ENCODE measurements at places on chromosomes 7 and 10. TPM values are rescaled to one million over a fixed set of nuclear protein-coding genes. Genes with fewer than 3 reads are reported as not detected.

- no peaks in the 10 kb centered on the region for H3K4me1 ChIP-seq
- H3K27ac ChIP-seq: no peak overlapping the region
- H3K4me3 ChIP-seq: no peak overlapping the region
- DNase-seq: no peak
These were observed 687.5 kb downstream of the GRID1 start for GRCh38 chr10:85679061-85679460.

DNA sequence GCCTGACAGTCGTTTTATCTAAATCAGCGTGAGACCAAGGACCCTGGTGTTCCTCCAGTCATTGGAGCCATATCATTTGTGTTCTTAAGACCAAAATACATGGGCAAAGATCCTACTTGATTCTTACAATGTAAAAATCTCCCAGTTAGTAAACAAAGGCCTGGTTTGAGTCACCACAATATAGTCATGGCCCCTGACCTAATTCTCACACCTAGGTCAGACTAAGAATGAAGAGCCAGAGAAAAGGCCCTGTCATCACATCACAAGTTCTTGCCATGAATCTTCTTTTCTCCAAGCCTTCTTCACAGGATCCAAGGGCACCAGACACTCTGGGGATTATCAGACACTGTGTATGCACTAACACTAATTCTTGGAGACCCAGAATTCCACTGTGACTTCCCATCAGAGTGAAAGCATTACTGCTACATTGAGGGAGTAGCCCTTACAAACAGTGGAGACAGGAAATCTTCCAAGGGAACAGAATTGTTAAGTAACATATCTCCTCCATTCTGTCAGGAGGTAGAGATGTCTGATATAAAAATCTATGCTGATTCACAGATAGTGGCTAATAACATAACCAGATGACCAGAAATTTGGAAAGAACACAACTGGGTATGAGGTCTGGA lies 7.6 kb upstream of the ERVW-1 start:
- no peak overlapping the region for H3K4me3 ChIP-seq
- H3K36me3 ChIP-seq: peaks cover 11% of the 10 kb centered on the region
- H3K4me1 ChIP-seq: no peaks in the 10 kb centered on the region
- no peaks in the 10 kb centered on the region for H3K27me3 ChIP-seq
- no peak for DNase-seq

The TDRD1 gene
- not detected for total RNA-seq

DNA sequence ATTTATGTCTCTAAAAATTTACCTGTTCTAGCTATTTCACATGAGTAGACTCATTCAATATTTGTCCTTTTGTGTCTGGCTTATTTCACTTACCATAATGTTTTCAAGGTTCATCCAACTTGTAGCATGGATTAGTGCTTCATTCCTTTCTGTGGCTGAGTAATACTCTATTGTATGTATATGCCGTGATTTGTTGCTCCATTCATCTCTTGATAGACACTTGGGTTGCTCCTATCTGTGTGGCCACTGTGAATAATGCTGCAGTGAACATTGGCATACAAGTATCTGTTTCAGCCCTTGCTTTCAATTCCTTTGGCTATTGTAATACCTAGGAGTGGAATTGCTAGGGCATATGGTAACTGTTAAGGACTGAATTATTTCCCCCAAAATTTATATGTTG lies 86.9 kb downstream of the VWC2 start:
- no peak overlapping the region for H3K4me3 ChIP-seq
- no peaks in the 10 kb centered on the region for H3K4me1 ChIP-seq
- no peaks in the 10 kb centered on the region for H3K36me3 ChIP-seq

The HOXA13 gene
- 1.2 TPM for total RNA-seq

DNA sequence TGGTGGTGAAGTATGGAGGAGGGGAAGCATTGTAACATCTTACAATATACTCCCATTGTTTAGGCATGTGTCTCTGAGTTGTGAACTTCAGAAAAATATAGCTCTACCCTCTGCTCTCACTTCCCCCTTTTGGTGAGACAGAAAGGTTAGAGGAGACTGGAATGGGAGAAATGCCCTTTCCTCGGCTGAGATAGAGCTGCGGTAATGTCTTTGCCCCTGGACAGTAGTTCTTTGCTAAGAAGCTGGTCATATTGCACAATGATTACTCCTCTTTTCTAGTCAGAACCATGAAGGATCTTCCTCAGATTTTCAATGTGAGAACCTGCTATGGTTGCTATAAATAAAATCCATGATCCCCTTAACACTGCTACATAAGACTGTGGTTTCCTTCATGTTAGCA lies 171.0 kb downstream of the SEM1 start:
- H3K36me3 ChIP-seq: no peaks in the 10 kb centered on the region
- no peak overlapping the region for H3K27ac ChIP-seq
- no peaks in the 10 kb centered on the region for H3K27me3 ChIP-seq
- no peak for DNase-seq
- H3K4me3 ChIP-seq: no peak overlapping the region

The HEPACAM2 gene
- total RNA-seq: not detected

DNA sequence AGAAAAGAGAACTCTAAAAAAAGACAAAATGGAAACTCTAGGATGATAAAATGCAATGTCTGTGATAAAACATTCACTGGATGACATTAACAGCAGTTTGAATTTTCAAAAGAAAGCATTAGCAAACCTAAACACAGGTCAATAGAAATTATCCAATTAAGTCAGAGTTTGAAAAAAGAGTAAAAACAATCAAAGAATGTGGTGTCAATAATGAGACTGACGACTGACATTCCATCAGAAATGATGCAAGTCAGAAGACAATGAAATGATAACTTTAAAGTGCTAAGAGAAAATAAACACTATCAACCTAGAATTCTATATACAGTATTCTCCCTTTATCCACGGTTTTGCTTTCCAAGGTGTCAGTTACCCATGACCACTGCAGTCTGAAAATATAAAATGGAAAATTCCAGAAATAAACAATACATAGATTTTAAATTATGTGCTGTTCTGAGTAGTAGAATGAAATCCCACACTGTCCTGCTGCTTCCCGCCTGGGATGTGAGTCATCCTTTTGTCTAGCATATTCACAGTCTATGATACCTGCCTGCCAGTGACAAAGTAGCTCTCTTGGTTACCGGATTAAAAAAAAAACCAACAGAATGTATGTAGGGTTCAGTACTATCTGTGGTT lies 38.3 kb upstream of the SFMBT2 start:
- no peak overlapping the region for H3K27ac ChIP-seq
- no peak overlapping the region for H3K4me3 ChIP-seq
- H3K27me3 ChIP-seq: no peaks in the 10 kb centered on the region
- no peaks in the 10 kb centered on the region for H3K4me1 ChIP-seq
- DNase-seq: no peak

The FEZF1 gene
- not detected for total RNA-seq

The TAS2R4 gene
- total RNA-seq: 0.57 TPM

Data from Panc1 (cell line).